Right cardiac atrium (tissue), 5 donors: ENCODE measurements at places on chromosomes 13 and 19. TPM values are rescaled to one million over a fixed set of nuclear protein-coding genes. Genes with fewer than 3 reads are reported as not detected.
A peak's percentile ranks its signal among the peaks of the same experiment; 100 is the strongest.

DNA sequence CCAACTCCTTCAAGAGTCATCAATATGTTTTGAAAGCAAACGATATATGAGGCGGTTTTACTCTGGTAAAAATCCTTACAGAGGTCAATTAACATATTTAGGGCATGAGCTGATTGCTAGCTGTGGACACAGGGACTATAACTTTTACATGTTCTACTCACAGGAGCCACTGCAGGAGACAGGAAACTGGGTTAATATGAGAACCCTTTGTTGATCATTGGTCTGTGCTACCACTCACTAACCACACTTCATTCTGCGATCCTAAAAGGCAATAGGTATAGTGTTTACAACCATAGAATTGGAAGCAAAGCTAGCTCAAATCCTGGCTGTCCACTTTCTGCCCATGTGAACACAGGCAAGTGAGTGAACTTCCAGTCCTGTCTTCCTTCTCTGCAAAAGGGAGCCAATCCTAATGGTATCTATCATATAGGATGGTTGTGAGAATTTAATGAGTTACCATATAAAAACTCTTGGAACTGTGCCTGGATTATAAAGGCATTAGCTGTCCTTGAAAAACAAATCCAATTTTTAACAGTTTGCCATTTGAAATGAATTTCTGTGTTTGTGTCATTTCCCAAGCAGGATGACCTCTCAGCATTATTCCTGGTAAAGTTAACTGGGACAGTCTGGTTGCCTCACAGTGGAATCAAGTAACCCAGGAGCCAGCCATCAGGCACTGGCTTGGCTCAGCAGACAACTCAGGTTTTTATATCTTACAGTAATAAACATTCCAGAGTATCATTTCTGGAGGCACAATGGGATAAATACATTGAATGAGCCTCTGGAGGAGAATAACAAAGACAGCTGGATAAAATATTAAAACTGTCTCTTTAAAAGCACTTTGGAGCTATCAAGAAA is 29.8 kb upstream of the RAP2A start:
- DNase-seq: no peak

DNA sequence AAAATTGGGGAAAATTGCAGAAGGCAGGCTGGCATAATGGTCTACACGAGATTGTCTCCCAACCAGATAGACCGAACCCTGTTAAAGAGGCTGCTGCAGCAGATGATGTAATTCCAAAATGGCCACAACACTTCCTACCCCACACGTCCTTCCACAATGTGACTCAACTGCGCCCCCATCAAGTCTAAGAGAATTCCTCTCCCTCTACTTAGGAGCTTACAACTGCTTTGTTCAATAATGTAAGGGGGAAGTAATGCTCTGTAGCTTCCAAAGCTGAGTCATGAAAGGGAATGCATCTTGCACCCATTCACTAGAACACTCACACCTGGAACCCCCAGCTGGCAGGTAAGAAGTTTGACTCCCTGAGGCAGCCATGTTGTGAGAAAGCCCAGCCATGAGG is 117.8 kb upstream of the IRS2 start:
- no peak for DNase-seq

- DNase-seq: no peak
Measured at GRCh38 chr19:46620267-46620666, 4.6 kb downstream of the PTGIR start.

DNA sequence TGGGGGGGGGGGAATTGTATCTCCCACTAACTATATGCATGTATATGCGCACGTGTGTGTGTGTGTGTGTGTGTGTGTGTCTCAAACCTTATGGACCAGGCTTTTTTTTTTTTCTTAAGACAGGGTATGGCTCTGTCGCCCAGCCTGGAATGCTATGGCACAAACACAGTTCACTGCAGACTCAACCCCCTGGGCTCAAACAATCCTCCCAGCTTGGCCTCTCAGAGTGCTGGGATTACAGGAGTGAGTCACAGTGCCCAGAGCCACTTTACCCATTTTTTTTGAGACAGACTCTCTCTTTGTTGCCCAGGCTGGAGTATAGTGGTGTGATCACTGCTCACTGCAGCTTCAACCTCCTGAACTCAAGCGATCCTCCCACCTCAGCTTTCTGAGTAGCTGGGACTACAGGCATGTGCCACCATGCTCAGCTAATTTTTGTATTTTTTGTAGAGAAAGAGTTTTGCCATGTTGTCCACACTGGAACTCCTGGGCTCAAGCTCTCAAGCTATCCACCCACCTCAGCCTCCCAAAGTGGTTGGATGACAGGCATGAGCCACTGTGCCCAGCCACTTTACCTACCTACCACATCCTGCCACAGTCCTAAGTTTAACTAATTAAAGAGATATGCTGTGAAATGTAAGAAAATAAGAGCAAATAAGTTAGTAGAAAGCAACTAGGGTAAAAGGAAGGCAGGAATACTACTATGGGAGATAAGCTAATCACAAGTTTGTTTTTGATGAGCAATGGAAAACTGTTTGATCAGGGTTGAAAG is 2.4 kb downstream of the ZMYM5 start:
- DNase-seq: no peak

GRCh38 chr13:50969691-50970090 is 60.1 kb downstream of the RNASEH2B start:
- no peak for DNase-seq

GRCh38 chr19:29851769-29852521 is 40.2 kb downstream of the CCNE1 start:
- DNase-seq: no peak

DNA sequence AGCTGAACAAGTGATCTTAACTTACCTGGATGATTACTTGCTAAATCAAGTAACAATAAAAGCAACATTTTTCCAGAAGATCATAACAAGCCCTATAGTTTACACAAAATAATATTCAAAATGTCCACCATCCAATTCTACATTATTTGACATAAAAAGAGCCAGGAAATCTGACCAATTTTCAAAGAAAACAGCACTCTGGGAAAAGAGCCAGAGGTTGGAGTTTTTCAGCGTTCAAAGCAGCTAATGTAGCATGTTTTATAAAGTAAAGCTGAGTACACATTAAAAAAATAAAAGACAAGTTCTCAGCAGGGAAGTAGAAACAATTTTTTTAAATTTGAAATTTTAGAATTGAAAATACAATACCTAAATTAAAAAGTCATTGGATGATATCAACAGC is 62.6 kb downstream of the UFM1 start:
- no peak for DNase-seq

Gene GSX1
- total RNA-seq: not detected

GRCh38 chr19:2248136-2249009 is 750 bp upstream of the AMH start:
- DNase-seq: peak; percentile 59

Gene TEX101
- total RNA-seq: not detected

Gene SIGLEC14
- 4.0 TPM for total RNA-seq

Gene MIA
- 0.71 TPM for total RNA-seq

Gene CEACAM6
- total RNA-seq: 0.36 TPM

DNA sequence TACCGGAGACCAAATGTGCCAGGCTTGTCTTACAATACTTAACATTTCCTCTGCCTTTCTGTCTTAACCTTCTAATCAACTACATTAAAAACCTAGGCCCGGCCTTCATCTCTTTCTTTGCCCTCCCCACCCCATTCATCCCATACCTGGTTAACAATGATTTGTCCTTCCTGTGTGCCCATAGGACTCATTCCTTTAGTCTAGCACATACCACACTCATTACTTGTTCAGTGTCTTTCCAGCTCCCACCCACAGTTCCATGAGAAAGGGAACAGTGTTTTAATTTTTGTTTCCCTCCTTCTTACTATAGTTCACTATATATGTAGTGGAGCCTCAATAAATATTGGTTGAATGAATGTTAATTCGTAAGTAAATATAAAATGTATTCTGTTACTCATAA is 2.4 kb downstream of the CLN5 start:
- DNase-seq: no peak

Gene FSD1
- not detected for total RNA-seq

Gene PALM
- 34.9 TPM for total RNA-seq

GRCh38 chr19:42129399-42130253 is 2.6 kb downstream of the POU2F2 start:
- peak; percentile 25 for DNase-seq

Gene CD209
- total RNA-seq: 9.1 TPM

Gene C1QTNF9
- 1.1 TPM for total RNA-seq

GRCh38 chr19:20667281-20667680 is 5.9 kb upstream of the ZNF626 start:
- DNase-seq: no peak

GRCh38 chr19:15432629-15433518 is 14.1 kb upstream of the AKAP8L start:
- peak; percentile 97 for DNase-seq

DNA sequence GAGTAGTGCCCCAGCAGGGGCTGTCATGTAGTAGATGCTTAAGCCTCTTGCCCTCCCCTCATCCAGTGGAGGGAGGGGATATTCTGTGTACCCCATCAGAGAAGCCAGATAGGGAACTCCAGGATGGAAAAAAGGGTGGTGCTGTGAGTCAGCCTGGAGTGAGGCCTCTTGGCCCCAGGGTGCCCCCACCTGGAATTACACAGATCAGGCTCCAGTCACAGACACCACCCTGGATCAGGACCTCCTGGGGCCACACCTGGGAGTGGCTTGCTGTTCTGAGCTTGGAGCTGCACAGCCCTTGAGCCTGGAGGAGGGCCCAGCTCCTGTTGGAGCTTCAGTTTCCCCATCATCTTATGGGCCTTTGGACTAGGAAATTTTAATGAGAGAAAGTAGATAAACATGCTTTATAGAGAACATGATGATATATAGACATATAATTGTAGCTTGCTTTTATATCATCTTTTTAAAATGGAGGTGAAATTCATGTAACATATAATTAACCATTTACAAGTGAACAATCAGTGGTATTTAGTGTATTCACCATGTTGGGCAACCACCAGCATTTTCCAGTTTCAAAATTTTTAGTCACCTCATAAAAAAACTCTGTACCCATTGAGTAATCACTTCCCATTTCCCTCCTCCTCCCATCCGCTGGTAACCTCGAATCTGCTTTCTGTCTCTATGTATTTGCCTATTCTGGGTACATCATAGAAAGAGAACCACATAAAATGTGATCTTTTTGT is 24.6 kb downstream of the CYP4F22 start:
- DNase-seq: no peak

- DNase-seq: no peak
Measured at GRCh38 chr19:9700229-9700981, 25.5 kb upstream of the ZNF562 start.

GRCh38 chr13:44746690-44747089 is 170.6 kb upstream of the TSC22D1 start:
- no peak for DNase-seq

GRCh38 chr19:41876847-41877832 is at the start of gene CD79A:
Gene CD79A, plus strand, starts transcription at chr19:41877279. Its CDS starts 26 bp downstream, at chr19:41877305.
- no peak for DNase-seq

DNA sequence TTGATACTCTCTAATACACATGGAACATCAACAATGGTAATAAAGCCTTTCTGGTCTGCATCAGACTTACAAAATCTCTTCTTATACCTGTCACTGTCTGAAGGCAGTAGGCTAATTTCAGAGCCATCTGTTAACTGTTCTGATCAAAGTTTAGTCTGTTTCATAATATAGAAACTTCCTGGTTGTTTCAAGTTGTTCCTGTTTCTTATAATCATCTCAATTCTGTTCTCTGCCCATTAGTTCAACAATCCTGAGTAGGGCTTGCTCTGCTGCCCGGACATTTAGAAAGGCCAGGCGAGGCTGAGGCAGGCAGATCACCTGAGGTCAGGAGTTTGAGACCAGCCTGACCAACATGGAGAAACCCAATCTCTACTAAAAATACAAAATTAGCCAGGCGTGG is 5.4 kb upstream of the ZSCAN5A start:
- no peak for DNase-seq

Gene CABP5
- not detected for total RNA-seq

Gene PLK5
- not detected for total RNA-seq

DNA sequence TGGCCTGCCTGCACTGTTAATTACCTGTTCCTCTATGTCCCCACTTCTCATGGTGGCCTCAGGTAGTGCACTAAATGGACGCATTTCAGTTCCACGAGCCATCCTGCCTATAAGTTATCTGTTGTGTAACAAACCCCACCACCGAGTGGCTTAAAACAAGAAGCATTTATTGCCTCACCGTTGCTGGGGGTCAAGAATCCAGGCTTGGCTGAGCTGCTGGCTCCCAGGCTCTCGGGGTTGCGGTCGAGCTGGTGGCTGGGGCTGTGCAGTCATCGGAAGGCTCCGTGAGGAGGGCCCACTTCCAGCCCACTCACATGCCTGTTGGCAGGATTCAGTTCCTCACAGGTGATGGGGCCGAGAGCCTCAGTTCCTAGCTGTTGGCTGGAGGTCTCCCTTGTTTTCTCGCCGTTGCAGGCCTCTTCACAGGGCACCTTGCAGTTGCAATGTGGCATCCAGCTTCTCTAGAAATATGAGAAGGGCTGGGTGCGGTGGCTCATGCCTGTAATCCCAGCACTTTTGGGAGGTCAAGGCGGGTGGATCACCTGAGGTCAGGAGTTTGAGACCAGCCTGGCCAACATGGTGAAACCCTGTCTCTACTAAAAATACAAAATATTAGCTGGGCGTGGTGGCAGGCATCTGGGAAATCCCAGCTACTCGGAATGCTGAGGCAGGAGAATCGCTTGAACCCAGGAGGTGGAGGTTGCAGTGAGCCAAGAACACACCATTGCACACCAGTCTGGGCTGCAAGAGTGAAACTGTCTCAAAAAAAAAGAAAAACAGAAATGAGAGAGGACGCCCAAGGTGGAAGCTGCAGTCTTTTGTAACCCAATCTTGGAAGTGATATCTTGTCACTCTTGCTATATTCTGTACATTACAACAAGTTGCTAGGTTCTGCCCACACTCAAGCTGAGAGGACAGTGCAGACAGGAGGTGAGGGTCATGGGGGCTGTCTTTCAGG is 6.5 kb upstream of the PTOV1 start:
- DNase-seq: no peak

DNA sequence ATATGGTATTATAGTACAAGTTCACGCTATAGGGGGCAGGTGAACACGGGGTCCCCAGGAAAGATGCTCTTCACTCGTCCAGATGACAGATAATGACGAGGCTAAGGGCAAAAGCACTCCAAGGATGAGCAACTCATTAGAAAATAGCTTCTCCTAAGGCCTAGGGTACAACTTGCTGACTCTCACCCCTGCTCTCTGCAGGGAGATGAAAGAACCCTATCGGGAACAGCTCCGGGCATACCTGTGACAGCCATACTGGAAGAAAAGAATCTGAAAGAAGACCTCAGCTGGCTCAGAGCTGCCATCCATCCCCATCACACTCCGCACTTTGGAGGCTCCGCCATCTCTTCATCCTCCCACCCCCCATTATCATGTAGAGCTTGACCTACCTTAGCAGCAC is 17.5 kb upstream of the HSPH1 start:
- no peak for DNase-seq

- DNase-seq: peak; percentile 95
Measured at GRCh38 chr19:7515645-7516151, at the start of gene ZNF358. Gene ZNF358, plus strand, starts transcription at chr19:7516103. Its CDS starts 3,140 bp downstream, at chr19:7519243.

Gene CCDC9
- total RNA-seq: 24.3 TPM

DNA sequence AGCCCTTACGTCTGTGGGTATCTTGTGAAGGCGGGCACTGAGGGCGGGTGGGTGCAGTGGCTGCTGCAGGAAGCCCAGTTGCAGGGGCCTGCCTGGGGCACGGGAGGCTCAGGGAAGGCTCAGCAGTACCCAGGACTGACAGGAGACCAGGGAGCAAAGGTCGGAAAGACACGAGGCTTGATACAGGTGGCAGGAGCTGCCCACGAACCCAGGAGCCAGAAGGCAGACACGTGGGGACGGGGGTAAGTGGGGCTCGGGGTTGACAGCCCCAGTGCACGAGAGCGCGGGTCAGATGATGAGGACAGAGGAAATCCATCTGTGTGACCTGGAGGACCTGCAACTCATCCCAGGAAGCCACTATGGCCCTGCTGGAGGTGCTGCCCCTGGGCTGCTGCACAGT is 25.3 kb downstream of the ELAVL1 start:
- DNase-seq: no peak

Gene KIRREL2
- total RNA-seq: not detected

- DNase-seq: no peak
Measured at GRCh38 chr13:32419862-32420261, 8.1 kb downstream of the N4BP2L1 start.
